ENCODE measurements at places on chromosomes 5 and 9.

DNA sequence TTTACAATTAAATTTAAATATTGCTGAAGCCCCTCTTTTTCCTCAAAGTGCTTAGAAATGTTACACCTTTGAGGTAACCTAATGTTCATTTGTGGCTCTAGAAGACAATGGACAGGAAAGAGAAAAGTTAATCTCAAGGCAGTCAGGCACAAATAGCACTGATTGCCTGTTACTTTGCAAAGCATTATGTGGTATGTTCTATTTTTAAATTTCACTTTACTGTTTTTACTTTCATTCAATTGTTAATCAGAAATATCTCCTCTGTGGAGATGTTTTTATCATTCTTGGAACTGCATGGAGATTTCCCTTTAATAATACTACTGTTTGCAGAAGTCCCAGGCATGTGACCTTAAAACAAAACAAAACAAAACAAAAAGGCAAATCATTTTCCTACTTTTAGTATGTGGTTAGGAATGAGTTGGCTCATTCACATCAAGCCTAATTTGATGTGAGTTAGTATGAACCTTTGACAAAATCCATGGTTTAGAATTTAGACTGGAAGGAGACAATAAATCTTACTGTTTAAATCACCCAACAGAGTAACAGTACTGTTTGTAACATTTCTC is 67.5 kb downstream of the CWC27 start:
- no peak for DNase-seq

DNA sequence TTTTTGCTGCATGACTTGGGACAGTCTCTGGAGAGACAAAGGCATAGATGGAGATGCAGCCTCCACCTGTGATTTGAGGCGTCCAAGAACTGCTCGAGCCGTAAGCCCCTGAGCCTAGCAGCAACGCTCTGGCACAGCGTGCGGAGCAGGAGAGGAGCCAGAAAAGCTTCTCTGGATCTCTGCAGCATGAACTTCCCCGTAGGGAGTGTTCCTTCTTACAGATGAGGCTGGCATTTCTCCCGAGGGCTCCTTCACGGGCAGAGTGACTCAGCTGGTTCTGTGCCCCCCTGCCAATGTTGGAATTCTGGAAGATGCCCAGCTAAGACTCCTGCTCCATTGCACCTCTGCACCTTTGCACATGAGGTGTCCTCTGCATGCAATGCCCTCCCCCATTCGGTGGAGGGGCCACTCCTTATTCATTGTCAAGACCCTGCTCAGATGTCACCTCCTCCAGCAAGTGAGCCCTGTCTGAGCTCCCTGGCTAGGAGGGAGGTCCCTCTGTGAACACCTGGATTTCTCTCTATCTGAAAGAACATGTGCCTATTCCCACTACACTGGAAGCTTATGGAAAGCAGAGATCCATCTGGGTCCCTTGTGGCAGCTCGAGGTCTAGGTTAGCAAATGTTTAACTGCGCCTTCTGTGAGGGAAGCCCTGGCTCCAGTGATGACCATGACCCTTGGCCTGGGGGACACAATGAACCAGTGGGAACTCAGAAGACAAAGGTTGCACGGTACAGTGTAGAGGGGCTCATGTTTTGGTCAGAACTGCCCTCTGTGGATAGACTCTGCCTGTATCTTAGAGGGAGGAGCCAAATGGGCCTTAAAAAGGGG is 39.6 kb downstream of the SH3PXD2B start:
- DNase-seq, result peak; percentile 85

- DNase-seq, result no peak
Measured at GRCh38 chr9:97985058-97985861, 2.1 kb downstream of the ANP32B start.

DNA sequence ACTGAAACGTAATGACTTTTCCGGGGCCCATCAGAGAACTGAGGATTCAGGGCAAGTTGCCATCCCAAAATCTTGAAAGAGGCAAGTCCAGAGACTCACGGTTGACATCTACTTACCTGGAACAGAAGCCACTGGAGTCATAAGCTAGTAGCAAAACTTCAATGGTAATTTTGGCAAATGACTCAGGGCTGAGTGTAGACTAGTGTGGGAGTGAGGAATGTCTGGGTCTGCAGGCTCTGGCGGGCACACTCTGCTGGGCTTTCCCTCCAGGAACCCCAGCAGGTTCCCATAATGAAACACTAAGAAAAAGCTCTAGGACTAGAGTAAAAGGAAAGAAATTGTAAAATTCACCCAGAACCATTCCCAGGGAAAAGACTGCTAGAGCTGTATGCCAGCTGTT is 122.9 kb upstream of the NFIL3 start:
- DNase-seq, result no peak

- DNase-seq, result no peak
Measured at GRCh38 chr9:131968632-131969031, 111.0 kb downstream of the MED27 start.

All from adrenal gland (tissue), 19 donors.